Muscle of leg (tissue), 16 donors: ENCODE measurements at places on chromosomes 12 and 14.

GRCh38 chr12:100753837-100754236 is 40.7 kb upstream of the ANO4 start:
- no peak for DNase-seq

DNA sequence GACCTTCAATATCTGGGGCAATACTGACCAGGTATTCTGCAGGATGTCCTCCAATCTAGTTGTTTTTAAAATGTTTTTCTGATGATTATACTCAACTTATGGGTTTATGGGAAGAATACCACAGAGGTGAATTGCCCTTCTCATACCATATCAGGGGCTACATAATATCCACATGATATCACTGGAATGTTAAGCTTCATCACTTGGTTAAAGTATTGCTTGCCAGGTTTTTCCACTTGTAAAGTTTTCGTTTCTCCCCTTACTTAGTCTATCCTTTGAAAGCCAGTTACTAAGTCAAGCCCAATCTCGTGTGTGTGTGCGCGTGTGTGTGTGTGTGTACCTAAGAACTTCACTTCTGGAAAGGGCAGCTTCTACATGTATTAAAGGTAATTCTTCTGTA is 980.9 kb upstream of the FBXO33 start:
- DNase-seq = peak; percentile 5

- DNase-seq = peak; percentile 53
Measured at GRCh38 chr14:102499401-102500157, 10.0 kb downstream of the ANKRD9 start.

GRCh38 chr14:36105401-36105800 is 71.1 kb downstream of the PTCSC3 start:
- no peak for DNase-seq

GRCh38 chr14:39232554-39233415 is 930 bp upstream of the MIA2 start:
- peak; percentile 15 for DNase-seq

- no peak for DNase-seq
Measured at GRCh38 chr12:84996759-84997158, 39.3 kb downstream of the TSPAN19 start.
